Stimulated activated CD8-positive, alpha-beta memory T cell treated with anti-CD3 and anti-CD28 coated beads, Interleukin-2, amount 100 ng/mL, for 1 hour (primary cell): ENCODE measurements at places on chromosomes 11 and 22.

GRCh38 chr22:37484480-37485394 is 1.4 kb downstream of the MFNG start:
- peak; percentile 42 for DNase-seq

DNA sequence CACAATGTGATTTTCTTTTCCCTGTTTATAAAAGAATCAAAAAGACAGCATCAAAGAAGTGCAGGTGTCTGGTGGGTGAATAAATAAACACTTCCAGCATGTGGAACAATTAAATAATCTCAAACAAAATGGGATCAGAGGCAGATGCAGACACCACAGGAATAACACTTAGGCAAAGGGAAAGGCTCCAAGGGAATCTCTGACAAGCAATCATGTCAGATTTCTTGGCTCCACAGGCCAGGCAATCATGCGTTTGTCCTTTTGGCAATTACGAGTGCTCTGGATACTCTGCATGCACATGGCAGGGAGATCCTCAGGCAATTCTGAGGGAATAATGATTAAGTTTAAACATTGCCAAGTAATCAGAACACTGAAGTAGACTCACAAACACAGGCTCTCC is 403.5 kb upstream of the LUZP2 start:
- no peak for DNase-seq

DNA sequence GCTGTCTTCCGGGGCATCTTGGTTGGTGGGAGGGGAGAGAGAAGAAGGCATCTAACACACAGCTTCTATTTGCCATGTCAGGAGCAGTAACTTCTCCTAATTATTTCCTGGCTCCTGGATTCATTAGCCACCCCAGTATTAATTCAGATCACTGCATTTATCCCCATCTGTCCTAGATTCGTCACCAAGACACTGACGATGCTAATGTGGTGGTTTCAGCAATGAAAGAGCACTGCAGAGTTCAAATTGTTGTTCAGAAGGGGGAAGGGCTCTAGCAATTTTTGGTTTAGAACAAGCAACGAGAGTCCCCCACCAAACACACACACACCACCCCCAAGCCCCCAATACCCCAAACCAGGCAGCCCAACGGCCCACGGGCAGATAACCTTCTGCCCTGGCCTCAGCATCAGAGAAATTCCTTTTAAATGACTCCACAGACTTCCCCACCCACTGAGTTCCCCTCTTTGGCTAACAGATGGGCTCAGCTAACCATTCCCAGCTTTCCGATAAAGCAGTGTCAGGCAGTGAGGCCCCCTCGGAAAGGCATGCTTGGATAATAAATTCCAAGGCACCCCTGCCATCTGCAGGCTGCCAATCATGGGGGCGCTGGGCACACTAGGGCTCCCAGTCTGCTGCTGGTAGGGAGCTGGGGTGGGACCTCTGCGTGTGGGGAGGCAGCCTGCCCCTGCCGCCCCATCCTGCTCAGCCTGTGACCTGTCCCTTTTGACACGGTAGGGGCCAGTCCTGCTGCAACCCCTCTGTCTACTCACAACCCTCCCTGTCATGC is 453.5 kb downstream of the MIAT start:
- DNase-seq = no peak

GRCh38 chr11:71551711-71552110 is 3.5 kb downstream of the KRTAP5-9 start:
- no peak for DNase-seq
